ENCODE measurements at places on chromosomes 16 and 17. TPM values are rescaled to one million over a fixed set of nuclear protein-coding genes. Genes with fewer than 3 reads are reported as not detected.

KRTAP9-8 gene
- total RNA-seq: not detected

CYB5B gene
- 151 TPM for total RNA-seq

TRIM65 gene
- total RNA-seq: 23.8 TPM

SGSM2 gene
- total RNA-seq: 48.0 TPM

ASPHD1 gene
- total RNA-seq: 9.1 TPM

KRT36 gene
- 0.12 TPM for total RNA-seq

SYCE1L gene
- total RNA-seq: not detected

TP53TG3E gene
- not detected for total RNA-seq
